HFFc6 (cell line): ENCODE measurements at places on chromosomes 7 and 10.

GRCh38 chr10:1550291-1550595 is 187.1 kb downstream of the ADARB2 start:
- DNase-seq: no peak

DNA sequence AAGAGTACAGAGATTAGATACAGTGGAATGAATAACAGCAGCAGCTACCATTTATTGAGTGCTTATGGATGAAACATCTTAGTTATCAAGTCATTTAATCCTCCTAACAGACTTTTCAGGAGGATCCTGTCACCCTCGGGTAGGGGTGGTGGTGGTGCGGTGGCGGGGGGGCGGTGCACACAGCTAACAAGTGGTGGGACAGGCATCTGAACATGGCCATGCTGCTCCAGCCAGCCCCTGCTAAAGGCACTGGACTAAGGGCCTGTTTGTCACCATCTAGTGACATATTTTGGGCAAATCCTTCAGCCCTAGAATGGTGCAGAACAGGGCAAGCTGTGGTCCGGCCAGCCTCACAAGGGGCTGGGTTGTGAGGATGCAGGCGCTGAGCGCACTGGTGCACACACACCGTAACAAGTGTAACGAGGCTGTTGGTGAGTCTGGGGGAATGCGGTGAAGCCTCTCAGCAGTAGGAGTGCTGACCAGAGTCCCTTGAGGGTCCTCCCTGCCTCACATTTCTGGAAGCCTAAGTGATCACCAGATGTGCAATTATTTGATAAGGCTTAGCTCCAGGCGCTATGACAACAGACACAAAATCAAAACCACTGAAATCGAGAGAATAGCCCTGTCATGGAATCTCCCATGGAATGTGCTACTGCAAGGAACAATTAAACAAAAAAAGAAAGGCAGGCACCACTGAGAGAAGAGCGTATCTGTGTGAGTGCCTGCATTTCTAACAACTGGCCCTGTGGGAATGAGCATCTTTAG is 102.2 kb downstream of the RNF216 start:
- DNase-seq: no peak

DNA sequence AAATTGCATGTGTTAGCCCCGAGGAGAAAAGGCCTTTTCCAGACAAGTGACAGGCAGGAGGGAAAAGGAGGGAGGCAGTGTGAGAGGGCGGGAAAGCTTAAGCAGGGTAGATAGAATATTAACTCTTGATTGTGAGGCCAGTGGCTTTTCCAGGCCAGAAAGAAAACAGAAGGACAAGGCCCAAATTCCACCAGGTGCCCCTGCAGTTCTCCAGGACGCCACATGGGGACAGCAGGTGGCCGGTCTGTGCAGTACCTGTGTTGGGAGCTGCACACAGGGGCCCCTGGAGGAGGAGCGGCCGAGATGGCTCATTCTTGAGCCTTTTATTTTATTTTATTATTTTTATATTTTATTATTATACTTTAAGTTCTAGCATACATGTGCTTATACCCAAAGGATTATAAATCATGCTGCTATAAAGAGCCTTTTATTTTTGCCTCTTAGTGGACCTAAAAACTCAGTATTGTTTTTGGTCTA is 141.3 kb upstream of the KLF14 start:
- DNase-seq: no peak

GRCh38 chr7:17679458-17679857 is 260.8 kb downstream of the SNX13 start:
- peak; percentile 52 for DNase-seq

GRCh38 chr7:24477398-24478136 is 95.7 kb upstream of the PALS2 start:
- peak; percentile 55 for DNase-seq

- DNase-seq: no peak
These were observed 50.8 kb downstream of the CAMK2B start for GRCh38 chr7:44274623-44274975.

DNA sequence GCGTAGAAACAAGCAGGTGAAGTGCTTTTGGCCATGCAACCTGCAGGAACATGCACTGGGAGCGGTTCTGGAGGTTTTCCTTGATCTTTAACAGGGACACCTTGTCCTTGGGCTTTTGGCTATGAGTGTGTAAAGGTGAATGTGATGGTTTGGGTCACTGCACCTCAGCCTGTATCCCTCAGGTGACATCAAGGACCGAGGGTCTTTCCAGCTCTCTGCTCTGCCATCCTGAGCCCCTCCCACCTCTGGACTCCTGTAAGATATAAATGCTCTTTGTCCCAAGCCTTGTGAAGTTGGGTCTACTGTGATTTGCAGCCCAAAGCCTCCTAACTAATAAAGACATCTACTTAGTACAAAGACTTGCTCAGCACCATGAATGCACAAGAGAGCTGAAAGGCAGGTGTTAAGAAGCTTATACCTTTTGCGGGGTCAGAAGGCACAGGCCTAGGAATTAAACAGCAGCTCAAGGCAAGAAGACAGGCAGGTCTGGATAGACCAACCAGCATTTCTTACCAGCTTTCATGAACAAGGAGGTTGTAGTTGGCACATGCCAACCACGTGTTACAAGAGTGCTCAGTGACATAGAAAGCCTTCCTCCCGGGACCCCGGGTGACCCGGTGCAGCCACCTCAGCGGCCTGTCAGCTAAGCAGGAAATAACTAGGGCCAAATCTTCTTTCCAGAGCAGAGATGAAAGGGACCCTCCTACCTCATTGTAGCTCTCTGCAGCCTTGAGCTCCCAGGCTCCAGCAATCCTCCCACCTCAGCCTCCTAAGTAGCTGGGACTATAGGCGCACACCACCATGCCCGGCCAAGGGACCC is 89.9 kb downstream of the CARD11 start:
- no peak for DNase-seq

DNA sequence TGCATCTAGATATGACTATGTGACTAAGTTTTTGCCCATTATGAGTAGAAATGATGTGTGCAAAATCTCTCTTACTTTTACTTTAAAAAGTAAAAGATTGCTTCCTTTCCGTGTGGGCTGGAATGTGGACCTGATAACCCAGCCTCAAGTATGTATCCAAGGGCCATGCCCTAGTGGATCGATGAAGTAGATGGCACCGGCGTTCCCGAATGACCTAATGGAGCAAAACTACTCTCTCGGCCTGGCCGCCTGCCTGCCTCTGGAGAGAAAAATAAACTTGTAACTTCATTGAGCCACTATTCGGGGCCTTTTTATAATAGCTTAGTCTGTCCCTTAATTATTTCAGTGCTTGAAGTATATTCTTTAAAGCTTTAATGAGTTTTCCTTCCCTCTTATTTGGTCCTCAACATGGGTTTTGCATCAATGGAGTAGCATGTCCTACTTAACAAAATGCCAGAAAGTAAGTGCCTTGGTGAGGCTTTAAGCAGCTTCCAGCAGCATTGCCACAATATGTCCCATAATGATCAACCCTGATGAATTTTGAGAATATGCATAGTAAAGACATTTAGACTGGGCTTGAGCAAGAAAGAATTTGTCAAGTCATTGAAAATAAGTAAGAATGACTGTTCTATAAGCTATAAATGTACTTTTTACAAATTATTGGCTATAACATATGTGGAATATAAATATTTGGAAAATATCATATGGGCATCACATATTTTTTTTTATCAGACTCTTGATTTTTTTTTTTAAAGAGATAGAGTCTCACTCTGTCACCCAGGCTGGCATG is 61.4 kb downstream of the PLXDC2 start:
- no peak for DNase-seq

DNA sequence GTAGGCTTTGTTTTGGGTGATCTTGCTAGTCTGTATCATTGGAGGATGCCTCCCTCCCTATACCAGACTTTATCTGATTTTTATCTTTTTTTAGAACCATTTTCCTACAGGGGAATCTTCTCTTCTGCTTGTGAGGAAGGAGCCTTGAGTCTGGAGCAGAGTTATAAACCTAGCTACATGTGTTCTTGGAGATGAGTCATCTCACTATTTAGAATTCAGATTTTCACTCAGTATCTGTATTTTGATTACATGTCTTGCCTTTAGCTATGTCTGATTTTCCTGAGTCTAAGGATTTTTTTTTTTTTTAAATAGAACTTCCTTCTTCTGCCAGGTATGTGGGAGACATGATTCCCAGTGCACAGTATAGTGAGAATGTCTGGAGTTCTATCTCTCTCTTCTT is 211.6 kb upstream of the MBL2 start:
- DNase-seq: no peak

- no peak for DNase-seq
These were observed 56.7 kb upstream of the SDK1 start for GRCh38 chr7:3244241-3244814.

GRCh38 chr10:70899096-70899495 is 10.7 kb upstream of the PCBD1 start:
- no peak for DNase-seq

GRCh38 chr7:37759526-37759925 is 76.0 kb downstream of the GPR141 start:
- no peak for DNase-seq

DNA sequence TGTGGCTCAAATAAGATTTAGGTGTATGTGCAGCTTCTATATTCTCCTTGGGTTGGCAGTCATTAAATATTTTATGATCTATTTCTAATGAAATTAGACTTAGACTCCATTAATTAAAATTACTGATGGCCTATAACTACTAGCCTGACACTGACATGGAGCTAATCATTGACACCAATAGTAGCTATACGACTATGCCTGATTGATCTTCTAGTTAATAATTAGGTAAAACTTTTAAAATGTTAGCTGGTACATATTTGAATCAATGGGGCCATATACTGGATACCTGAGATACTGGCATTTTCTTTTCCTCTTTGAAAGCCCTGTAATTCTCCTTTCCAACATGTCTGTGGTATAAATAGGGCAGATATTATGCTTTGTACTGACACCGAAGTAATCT is 14.4 kb downstream of the WEE2 start:
- DNase-seq: no peak

- peak; percentile 65 for DNase-seq
These were observed 71.3 kb upstream of the TNRC18 start for GRCh38 chr7:5494683-5495561.

GRCh38 chr10:111079241-111079760 is 2.5 kb downstream of the ADRA2A start:
- no peak for DNase-seq

DNA sequence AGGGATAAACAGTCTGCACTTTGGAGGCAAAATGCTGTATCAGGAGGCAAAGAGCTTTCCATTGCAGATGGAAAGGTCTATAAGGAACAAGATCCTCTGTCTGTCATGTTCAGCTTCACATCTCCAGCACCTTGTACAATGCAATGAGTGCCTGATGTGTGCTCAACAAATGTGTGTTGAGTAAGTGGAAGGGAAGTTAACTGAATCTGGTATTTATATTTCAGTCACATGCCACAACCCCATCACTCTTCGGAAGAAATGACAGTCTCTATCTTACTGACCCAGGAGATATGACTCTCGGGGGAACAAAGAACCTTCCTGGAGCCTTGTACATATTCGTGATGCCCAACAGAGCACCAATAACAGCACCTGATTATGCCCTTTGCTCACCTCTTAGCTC is 20.0 kb upstream of the DNAJC1 start:
- DNase-seq: no peak

DNA sequence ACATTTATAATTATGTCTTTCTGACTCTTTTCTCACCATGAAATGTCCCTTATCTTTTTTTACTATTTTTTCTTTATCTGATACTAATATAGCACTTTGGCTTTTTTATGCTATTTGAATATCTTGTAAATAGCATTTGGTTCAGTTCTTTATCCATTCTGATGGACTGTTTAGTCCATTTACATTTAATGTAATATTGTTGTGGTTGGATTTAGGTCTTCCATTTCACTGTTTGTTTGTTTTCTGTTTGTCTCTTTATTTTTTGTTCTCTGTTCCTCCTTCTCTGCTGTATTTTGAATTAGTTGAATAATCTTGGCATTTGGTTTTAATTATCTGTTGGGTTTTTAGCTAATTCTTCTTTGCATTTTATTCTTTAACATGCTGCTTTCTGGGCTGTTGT is 89.8 kb downstream of the ANKIB1 start:
- no peak for DNase-seq

DNA sequence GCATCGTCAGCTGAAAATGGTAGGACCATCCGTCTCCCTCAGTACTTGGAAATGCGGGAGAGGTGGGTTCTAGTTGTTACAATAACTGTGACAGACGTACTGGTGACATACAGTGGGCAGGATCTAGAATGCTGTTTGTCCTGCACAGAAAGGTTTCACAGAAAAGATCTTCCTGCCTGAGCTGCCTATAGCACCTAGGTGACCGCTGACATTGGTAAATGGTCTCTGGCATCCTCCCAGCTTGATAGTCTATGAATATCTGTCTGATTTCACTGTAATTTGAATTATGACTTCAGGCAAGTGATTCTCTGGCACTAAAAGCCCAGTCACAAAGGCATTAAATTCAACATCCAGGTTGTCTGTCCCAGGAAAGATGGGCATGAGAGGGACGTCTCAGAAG is 38.2 kb upstream of the CCDC3 start:
- DNase-seq: no peak

GRCh38 chr10:119206603-119207365 is 587 bp upstream of the GRK5 start:
- peak; percentile 37 for DNase-seq

DNA sequence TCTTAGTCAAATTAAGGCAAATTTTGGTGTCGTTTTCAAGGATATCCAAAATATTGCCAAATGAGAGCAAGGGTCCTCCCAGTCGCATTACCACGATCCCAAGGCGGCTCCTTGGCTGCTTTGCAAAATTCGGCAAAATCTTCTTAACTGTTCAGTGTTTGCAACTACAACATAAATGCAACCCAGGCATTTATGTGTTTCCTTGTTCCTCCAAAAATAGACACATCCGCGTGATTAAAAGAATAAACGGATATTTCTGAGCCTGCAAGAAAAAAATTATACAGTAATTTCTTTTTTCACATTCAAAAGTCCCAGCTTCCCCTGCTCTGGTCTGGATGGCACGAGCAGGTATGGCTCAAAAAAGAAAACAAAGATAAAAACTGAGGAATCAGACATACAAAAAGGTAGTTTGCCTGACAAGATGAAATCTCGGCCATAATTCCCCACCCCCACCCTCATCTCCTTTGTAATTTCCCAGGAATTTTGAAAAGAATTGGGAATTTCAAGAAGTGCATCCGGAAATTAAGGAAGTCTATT is 6.0 kb downstream of the SKIDA1 start:
- no peak for DNase-seq

DNA sequence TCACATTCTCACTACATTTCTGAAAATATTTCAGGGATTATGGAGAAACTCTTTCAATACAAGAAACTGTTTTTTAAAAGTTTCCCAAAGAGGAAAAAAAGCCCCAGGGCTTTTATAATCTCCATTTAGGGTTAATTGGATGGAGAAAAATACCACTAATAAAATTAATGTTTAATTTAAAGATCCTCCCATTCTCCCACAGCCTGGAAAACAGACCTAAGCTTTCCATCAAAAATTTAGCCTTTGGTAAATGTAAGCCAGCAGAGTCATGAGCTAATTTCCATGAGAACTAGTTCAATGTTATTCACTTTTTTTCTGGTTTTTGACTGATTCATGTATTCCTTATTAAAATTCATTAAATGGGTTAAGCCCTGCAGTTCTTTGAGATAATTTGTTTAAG is 408.7 kb downstream of the PHTF2 start:
- no peak for DNase-seq

- no peak for DNase-seq
These were observed 13.9 kb upstream of the DNAAF5 start for GRCh38 chr7:712381-713138.
